ENCODE measurements at places on chromosomes 16 and 17.

- DNase-seq = no peak
Measured at GRCh38 chr17:77847221-77848085, 111.0 kb upstream of the TNRC6C start.

DNA sequence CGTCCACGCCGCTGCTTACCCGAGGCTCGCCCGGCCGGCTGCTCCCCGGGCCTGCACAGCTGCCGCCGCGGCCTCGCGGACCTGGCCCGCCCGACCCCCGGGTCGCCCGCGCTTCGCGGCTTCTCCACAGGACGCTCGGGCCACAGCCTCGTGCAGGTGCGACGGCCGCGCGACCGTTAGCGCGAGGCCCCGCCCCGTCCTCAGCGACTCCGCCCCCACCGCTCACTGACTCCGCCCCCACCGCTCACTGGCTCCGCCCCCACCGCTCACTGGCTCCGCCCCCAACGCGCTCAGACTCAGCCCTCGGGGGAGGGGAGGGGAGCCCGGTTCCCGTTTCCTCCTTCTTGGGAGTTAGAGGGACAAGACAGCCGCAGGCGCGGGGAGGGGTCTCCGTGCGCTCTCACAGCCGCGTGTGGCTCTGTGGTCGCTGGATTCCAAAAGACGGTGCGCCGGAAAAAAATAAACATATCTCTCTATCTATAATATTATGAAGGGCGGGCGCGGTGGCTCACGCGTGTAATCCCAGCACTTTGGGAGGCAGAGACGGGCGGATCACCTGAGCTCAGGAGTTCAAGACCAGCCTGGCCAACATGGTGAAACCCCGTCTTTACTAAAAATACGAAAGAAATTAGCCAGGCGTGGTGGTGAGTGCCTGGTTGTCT lies at the start of gene MEIOB:
Gene MEIOB (minus strand): TSS at position 191 of the 662 bp plus-strand sequence. CDS start 3,989 bp downstream, outside the sequence.
- peak; percentile 52 for DNase-seq

DNA sequence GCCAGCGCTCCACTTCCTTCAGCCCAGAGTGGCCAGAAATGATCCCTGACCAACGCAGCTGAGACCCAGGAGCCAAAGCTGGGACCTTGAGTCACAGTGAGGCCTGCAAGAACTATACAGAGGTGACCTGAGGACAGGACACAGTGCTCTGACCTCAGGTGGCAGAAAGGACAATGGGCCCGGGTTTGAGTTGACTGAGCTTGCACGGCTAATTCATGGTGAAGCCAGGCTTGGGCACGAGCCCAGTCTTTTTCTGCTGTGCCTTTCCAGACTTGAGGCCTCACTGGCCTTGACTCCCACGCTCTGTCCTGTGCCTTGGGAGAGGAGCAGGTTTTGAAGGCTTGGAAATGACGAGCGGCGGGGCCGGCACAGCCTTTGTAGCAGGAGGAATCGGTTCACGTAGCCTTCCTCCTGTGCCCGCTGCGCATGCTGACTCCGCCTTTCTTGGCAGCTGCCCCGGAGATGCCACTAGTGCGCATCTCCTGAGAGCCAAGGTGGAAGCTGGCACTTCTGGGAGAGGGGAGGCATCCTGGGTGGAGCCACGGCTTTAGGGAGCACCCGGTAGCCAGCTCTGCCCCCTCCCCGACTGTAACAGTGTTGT lies 34.9 kb downstream of the NDEL1 start:
- peak; percentile 65 for DNase-seq

DNA sequence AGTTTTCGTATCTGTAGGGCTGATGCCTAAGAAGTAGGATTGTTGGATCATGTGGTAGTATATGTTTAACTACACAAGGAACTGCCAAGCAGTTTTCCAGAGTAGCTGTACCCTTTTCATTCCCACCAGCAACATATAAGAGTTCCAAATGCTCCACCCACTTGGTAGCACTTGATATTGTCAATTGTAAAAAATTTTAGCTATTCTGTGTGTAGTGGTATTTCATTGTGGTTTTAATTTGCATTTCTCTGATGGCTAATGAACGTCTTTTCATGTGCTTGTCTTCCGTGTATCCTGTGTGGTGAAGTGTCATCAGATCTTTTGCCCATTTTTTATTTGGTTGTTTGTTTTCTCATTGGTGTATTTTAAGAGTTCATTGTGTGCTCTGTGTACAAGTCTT lies 69.7 kb downstream of the TANC2 start:
- no peak for DNase-seq

DNA sequence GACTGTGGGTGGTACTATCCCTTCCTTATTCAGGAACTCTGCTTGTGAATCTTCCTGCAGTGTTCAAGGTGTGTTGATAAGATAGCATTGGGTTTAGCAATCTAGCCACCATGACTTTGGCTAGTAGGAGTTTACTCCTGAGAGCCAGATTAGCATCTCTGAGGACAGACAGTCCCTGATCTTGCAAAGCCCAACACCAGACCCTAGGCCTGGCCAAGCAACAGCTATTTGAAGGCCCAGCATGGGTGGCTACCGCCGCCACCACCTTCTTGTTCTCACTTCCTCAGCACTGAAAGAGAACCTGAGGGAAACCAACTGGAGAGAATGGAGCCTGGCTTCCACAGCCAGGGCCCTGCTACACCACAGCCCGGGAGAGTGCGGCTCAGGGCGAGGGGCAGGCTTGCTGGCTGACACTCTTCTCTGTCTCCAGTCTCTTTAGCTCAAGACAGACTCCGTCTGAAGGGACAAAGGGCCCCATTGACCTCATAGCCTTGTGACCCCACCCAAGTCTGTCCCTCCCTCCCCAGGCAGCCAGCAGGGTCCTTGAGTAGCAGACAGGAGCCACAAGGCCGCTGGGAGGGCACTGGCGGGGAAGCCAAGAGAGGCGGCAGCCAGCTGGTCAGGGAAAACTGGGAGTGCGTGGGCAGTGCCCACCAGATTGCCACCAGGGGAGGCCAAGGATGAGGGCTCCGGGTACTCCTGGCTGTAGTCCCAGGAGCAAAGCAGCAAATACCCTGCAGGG lies 10.9 kb upstream of the ARHGAP23 start:
- DNase-seq = no peak

- DNase-seq = no peak
Measured at GRCh38 chr17:69913616-69914015, 161.4 kb upstream of the KCNJ16 start.

DNA sequence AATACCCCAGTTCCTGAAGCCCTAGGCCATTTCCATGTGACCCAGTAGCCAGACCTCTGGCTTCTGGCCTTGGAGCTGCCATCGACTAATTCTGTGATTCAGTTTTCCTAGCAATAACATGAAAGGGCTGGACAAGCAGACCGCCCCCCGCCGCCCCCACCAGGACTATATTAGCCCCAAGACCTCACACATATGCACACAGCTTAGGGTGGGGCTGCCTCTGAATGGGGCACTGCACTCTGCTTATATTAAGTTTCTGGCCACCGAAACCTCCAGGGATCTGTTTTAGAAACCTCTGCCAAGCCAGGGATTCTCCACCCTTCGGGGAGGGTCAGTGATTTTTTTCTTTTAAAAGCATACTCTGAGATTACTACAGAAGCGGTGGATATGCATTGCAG lies 2.3 kb downstream of the RAB11FIP4 start:
- DNase-seq = no peak

DNA sequence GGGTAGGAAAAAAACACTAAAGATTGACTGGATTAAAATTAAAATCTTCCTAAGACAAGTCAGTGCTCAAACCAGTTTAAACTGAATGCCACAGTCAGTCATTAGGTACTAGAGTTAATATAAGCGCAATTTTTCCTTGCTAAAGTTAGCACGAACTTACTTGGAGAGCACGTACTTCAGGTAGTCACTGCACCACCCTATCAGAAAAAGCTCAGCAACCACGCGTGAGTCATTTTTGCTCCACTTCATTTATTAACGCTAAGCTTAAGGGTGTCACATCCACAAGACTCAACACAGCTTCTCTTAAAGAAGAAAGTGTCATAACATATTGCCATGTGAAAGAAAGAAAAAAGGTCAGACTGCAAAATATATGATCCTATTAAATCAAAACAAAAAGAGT lies 53.1 kb downstream of the TEX2 start:
- no peak for DNase-seq

- no peak for DNase-seq
Measured at GRCh38 chr17:46780003-46780373, 38.5 kb downstream of the WNT3 start.

GRCh38 chr17:65531256-65532100 lies 30.0 kb downstream of the AXIN2 start:
- peak; percentile 78 for DNase-seq

GRCh38 chr16:85679870-85680269 lies 8.9 kb downstream of the GINS2 start:
- DNase-seq = no peak

DNA sequence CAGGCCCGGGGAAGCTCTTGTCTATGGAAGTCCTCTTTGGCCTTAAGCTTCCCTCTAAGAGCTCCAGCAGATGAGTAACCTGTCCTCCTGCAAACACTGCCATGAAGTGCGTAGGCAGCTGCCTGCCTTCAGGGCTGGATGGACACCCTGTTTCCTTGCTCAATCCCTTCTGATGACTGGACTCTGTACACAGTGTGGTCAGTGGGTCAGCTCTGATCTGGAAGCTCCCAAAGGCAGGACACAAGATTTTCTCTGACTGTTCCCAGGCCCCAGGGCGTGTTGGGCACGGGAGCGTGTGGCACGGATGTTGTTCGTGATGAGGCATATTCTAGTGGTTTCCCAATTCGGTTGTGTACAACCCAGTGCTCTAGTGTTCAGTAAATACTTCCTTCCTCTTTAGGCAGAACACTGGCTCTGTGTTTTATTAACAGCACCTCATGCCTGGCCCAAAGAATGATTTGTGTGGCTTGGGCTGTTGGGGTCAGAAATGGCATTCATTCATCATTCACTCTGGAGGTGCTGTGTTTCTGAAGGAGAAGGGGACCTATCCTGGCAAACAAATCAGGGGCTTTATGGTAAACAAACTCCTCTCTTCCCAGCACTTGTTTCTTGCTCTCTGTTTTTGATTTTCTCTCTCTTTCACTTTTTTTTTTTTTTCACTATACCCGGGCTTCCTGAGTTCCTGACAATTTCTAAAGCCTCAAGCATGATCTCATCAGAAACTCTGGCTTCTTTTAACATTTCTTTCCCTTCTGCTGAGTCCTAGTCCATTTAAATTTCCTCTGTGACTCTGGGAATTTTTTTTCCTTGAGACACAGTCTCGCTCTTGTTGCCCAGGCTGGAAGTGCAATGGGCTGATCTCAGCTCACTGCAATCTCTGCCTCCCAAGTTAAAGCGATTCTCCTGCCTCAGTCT lies 12.0 kb upstream of the RNF157 start:
- DNase-seq = peak; percentile 59

- no peak for DNase-seq
Measured at GRCh38 chr17:18981642-18982424, 22.7 kb downstream of the FAM83G start.

DNA sequence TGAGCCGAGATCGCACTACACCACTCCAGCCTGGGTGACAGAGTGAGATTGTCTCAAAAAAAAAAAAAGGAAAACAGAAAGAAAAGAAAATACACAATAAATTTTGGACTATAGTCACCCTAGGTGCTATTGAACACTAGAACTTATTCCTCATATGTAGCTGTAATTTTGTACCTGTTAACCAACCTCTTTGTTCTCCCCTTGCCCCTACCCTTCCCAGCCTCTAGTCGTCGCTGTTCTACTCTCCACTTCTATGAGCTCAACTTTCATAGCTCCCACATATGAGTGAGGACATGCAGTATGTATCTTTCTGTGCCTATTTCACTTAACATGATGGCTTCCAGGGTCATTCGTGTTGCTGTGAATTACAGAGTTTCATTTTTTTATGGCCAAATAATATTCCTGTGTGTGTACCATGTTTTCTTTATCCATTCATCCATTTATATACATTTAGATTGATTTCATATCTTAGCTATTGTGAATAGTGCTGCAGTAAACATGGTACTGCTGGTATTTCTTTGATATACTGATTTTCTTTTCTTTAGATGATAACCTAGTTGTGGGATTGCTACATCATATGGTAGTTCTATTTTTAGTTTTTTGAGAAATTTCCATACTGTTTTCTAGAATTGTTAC lies 28.3 kb downstream of the VPS35L start:
- no peak for DNase-seq

GRCh38 chr17:30519166-30519565 lies 42.0 kb downstream of the GOSR1 start:
- no peak for DNase-seq

- no peak for DNase-seq
Measured at GRCh38 chr17:27808628-27809027, 8.3 kb upstream of the NOS2 start.

DNA sequence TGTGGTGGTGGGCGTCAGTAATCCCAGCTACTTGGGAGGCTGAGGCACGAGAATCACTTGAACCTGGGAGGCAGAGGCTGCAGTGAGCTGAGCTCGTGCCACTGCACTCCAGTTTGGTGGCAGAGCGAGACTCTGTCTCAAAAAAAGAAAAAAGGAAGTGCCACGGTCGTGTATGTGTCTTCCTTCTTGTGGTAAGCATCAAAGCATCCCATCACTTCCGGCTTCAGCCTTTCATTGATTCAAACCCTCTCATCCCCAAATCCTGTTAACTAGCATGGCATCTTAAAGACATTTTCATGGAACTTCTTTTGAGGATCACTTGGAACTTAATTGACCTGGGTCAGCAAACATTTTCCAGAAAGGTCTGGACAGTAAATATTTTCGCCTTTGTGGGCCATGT lies 126.2 kb downstream of the CPPED1 start:
- no peak for DNase-seq

- DNase-seq = no peak
Measured at GRCh38 chr16:66309215-66309807, 57.2 kb upstream of the CDH5 start.

DNA sequence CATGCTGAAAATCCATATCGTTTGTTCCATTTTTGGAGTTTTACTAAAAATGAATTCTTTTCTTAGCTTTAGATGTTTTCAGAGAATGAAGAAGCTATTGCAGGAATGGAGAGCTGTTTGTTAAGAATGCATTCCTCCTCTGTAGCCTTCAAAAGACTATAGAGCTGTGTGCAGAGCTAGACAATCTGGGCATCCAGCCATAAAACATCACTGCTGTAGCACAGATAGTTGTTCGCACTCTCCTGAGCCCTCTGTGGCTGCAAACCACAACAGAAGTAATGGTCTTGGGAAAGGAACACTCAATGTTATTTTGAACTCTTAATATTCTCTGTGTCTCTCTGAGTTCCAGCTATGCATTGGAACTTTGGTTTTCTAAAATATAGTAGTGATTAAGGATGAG lies 4.9 kb downstream of the TNRC6C start:
- DNase-seq = no peak

GRCh38 chr17:81052199-81052997 lies 17.4 kb downstream of the BAIAP2 start:
- peak; percentile 74 for DNase-seq

DNA sequence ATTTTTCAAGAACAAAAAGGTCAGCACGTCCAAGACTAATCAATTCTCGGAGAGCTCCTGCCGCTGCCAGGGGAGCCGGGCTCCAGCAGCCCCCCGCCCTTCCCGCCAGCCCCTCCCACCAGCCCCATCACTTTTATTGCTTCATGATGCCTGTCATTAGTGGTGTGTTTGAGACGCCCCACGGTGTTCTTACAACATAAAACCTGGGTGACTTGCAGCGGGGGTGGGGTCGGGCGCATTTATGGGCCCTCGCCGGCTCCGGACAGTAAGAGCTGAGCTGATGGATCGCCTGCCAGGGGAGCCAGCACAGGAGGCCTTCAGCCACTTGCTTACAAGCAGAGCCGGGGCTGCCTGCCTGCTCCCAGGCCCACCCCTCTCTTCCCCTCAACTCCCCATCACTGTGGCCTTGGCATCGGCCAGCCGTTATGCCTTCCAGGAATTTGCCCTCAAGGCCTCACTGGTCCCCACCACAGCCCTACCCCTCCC lies 82.9 kb upstream of the CBX4 start:
- DNase-seq = peak; percentile 26

Measured in right cardiac atrium (tissue), 5 donors.